ENCODE measurements at places on chromosomes 13 and 19. TPM values are rescaled to one million over a fixed set of nuclear protein-coding genes. Genes with fewer than 3 reads are reported as not detected.

GRCh38 chr19:57560049-57560491, 407 bp upstream of the ZNF550 start:
- H3K36me3 ChIP-seq, result peaks cover 40% of the 10 kb centered on the region
- H3K27me3 ChIP-seq, result no peaks in the 10 kb centered on the region
- H3K4me1 ChIP-seq, result peaks cover 21% of the 10 kb centered on the region
- peak overlapping the region; percentile 94 for H3K4me3 ChIP-seq

LILRB1 gene
- total RNA-seq, result not detected

DNA sequence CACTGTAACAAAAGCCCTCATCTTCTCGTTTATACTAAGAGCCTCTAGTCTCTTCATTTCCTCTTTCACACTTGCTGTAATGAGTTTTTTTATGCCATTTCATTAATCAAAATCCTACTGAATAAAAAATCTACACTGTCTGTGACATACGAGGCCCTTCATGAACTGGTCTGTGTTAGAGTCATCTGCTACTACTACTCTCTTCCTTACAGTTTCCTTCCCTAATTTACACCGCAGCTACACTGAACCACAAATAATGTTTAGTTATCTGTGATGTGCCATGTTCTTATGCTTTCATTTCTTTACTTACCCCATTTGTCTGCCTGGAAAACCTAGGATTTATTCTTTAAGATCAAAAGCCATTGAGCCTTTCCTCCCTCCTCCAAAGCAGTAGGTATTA, 16.0 kb downstream of the UFM1 start:
- H3K27me3 ChIP-seq, result peaks cover 7% of the 10 kb centered on the region
- H3K27ac ChIP-seq, result no peak overlapping the region
- H3K4me1 ChIP-seq, result no peaks in the 10 kb centered on the region
- peaks cover 12% of the 10 kb centered on the region for H3K36me3 ChIP-seq
- no peak overlapping the region for H3K4me3 ChIP-seq

DNA sequence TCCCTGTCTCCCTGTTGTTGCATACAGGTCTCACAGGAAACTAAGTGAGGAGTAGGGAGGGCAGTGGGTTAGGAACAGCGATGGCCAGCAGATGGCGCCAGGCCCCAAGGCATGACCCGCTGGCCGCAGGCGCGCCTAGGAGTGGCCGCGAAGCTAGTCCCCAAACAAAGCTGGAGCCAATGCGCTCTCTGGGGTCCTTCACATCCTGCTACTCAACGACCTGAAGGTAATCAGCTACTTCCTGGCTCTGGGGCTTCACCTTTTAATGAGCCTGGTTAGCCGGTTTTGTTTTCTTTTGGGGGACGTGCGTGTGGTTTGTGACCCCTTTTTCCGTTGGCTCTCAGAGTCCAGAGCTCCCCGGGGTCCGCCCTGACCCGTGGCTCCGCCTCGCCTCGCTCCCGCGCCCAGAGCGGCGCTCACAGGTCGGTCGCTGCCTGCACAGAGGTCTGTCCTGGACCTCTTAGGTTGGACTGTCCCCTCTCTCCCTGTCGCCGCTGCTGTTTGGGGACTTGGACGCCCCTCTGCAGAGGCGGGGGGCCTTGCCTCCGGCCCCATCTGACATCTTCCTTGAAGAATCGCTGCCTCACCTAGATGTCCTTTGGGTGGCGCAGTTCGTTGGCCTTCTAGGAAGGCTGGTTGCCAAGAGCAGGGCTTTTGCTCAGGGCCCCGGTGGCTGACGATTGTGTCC, 62.2 kb upstream of the GTF3A start:
- H3K4me1 ChIP-seq, result no peaks in the 10 kb centered on the region
- DNase-seq, result no peak
- peaks cover 29% of the 10 kb centered on the region for H3K27me3 ChIP-seq
- no peak overlapping the region for H3K27ac ChIP-seq
- no peaks in the 10 kb centered on the region for H3K36me3 ChIP-seq

DCT gene
- not detected for total RNA-seq

- no peak overlapping the region for H3K4me3 ChIP-seq
- no peak overlapping the region for H3K27ac ChIP-seq
- no peak for DNase-seq
- H3K27me3 ChIP-seq, result no peaks in the 10 kb centered on the region
- no peaks in the 10 kb centered on the region for H3K36me3 ChIP-seq
Observed at GRCh38 chr13:46567671-46568070, 14.7 kb downstream of the LRCH1 start.

DNA sequence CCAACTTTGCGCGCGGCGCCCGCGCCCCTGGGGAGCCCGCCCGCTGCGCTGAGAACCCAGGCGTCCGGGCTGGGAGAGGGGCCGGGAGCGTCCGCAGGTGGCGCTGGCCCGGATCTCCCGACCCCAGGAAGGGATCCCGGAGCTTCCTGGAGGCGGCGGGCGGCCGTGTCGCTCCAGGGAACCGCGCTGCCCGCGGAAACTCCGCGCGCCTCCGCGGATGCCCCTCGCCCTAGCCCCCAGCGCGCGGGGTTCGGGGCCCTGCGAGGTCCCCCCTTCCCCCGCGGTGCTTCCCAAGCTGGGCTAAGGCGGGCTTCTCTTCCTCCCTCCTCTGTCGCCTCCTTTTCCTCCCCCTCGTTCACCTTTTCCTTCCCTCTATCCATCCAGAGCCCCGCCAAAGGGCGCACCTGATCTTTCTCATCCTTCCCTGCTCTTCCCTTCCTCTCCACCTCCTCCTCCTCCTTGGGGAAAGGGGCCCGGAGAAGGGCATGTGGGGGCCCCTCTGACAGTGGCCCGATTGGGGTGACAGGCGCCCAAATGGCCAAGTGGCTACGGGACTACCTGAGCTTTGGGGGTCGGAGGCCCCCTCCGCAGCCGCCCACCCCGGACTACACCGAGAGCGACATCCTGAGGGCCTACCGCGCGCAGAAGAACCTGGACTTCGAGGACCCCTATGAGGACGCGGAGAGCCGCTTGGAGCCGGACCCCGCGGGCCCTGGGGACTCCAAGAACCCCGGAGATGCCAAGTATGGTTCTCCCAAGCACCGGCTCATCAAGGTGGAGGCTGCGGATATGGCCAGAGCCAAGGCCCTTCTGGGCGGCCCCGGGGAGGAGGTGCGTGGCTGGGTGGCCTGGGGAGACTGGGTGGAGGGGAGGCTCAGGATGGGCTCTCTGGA, 710 bp downstream of the SHD start:
- no peaks in the 10 kb centered on the region for H3K36me3 ChIP-seq
- H3K4me3 ChIP-seq, result peak overlapping the region; percentile 47
- no peak for DNase-seq
- H3K27me3 ChIP-seq, result peaks cover 31% of the 10 kb centered on the region
- no peak overlapping the region for H3K27ac ChIP-seq

DNA sequence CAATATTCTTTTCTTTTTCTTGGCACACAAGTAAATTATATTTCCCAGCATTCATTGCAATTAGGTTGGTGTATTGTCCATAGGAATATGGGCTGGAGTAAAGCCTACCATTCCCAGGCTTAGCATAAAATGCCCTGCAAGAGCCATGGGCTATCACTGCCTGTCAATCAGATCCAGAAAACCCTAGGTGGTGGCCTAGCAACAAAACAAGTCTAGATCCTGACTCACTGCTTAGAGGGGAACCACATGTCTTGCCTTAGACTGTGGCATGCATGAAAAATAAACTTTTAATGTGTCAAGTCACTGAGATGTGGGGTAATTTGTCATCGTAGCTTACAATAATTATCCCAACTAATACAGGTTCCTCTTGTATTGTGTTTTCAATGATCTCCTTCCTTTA, 16.2 kb downstream of the SOX21 start:
- no peaks in the 10 kb centered on the region for H3K4me1 ChIP-seq
- H3K27ac ChIP-seq, result no peak overlapping the region
- no peak for DNase-seq
- H3K4me3 ChIP-seq, result no peak overlapping the region
- peaks cover 2% of the 10 kb centered on the region for H3K36me3 ChIP-seq

SMG9 gene
- total RNA-seq, result 46.9 TPM

DNA sequence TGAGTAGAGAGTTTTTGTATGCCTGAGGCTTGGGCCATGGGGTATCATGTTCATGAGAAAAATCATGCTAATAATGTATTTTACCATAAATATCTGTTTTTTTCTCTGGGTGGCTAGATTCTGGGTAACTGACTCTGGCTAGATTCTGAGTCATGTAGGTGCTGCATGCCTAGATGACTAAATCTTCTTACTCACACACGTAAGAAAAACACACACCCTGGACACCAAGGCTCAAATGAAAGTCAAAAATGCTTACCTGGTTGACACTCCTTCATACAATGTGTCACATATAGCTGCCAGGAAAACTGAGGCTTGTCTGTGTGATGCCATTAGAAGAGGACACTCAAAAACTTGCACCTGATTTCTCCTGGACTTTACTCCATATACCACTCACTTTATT, 597.4 kb upstream of the SLITRK1 start:
- H3K27ac ChIP-seq, result no peak overlapping the region
- no peak overlapping the region for H3K4me3 ChIP-seq
- H3K27me3 ChIP-seq, result no peaks in the 10 kb centered on the region
- H3K36me3 ChIP-seq, result peaks cover 8% of the 10 kb centered on the region

FBXO17 gene
- total RNA-seq, result 44.9 TPM

DNA sequence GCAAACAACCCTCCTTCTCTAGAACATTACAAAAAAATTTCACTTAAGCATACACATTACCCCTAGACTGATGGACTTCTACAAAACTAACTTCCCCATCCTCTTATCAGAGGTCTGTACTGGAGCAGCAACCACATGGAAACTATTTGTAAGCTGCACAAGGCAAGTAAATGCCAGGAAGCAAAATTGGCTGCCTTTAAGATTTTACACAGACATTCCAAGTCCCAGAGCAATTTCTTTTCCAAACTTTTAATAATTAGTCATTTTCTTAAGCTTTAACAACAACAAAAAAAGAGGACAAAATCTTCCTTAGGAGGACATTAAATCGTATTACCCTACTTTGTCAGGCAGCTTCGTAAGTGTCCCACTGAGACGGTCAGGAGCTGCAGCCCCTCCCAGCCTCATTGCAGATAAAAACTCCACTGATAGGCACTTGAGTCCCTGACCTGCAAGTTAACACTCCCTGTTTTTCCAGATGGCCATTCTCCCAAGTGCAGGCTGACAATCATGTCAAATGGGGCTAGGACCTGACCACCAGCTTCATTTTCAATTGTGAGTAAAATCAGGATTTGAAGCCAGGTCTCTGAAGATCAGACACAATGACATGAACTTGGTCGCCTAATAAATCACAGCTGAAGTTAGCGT, 680.1 kb downstream of the DIAPH3 start:
- DNase-seq, result no peak
- no peak overlapping the region for H3K4me3 ChIP-seq

DNA sequence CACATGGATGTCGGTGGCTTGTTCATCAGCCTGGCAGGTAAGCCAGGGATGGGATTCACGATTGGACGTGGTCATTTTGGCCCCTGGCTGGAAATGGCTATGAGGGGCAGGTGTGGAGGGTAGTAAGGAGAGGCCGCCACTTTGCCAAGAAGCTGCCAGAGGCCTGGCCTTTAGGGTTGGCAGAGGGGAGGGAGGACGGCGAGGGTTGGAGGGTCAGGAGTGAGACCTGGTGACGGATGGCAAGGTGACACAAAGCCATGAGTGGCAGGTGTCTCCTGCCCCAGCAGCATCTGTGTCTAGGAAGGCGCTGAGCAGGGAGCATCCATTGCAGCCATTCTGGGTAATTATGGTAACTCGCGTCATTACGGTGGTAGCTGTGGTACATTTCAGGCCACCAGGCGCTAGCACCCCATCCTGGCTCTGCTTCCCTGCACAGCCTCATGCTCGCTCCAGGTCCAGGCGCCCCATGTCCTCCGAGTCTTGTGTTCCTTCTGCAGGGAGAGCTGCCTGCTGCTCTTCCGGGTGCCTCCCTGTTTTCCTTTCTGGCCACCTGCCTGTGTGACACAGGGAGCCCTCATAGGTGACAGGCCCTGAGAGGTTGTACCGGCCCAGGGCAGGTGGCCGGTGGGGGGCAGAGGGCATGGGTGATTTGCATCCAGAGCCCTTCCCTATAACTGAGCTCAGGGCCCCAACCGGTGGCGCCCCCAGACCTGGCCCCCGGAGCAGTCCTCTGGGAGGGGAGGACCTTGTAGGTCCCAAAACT, 4.2 kb downstream of the SSBP4 start:
- H3K27ac ChIP-seq, result no peak overlapping the region
- no peaks in the 10 kb centered on the region for H3K27me3 ChIP-seq
- no peak overlapping the region for H3K4me3 ChIP-seq
- peaks cover 41% of the 10 kb centered on the region for H3K4me1 ChIP-seq
- DNase-seq, result no peak

ZNF763 gene
- total RNA-seq, result 1.1 TPM

CRX gene
- total RNA-seq, result not detected

CGB8 gene
- total RNA-seq, result 3.1 TPM

DNA sequence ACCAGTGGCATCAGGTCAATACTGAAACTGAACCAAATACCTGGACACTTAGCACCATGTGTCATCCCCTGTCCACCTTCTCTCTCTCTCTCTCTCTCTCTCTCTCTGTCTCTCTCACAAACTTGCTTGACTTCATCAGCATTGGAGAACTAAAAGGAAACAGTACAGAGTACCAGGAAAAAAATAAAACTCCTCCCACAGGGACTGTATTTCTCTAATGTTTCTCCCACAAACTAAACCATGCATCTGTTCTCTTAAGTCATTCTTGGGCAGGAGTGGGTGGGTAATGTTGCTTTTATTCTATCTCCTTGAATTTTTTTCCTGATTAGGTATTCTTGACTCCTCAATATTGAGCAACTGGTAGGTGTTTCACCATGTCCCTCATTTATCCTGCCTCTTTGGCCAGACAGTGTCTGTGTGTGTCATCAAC, 112.9 kb upstream of the CACNA1A start:
- no peak overlapping the region for H3K27ac ChIP-seq
- peaks cover 45% of the 10 kb centered on the region for H3K27me3 ChIP-seq
- no peak overlapping the region for H3K4me3 ChIP-seq
- H3K36me3 ChIP-seq, result no peaks in the 10 kb centered on the region
- no peak for DNase-seq

FLT3LG gene
- 3.4 TPM for total RNA-seq

DNA sequence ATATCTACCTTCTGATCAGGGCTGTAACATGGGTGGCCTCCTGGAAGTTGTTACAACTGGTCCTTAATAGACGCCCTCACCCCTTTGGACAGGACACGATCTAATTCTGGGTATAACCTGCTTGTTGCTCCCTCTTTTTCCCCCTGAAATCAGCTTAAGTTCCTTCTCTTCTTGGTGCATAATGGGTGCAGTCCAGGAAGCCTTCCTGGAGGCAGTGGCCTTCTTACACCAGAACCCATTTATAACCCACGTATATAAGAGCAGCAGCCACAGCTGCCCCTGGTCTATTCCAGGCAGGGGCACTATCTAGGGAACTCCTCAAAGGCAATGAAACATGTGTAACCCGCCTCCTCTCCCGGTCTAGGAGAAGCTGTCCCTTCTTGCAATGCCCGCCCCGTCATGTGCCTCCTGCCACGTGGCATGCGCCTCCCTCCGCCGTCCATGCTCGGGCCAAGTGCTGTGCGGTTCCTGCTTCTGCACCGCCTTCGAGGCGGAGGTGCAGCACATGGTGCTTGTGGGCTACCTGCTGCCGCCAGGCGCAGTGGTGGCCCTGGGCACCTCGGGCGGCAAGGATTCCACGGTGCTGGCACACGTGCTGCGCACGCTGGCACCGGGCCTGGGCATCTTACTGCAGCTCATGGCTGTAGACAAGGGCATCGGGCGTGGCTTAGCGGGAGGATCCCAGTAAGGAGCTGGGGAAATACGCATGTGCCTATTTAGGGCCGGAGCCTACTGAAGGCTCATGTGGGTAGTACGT, 27.3 kb downstream of the ZNF175 start:
- DNase-seq, result no peak
- peaks cover 2% of the 10 kb centered on the region for H3K36me3 ChIP-seq
- H3K27ac ChIP-seq, result no peak overlapping the region
- H3K27me3 ChIP-seq, result no peaks in the 10 kb centered on the region
- H3K4me3 ChIP-seq, result no peak overlapping the region

GTF2F1 gene
- total RNA-seq, result 64.0 TPM
